ENCODE measurements at places on chromosomes 7 and 10. TPM values are rescaled to one million over a fixed set of nuclear protein-coding genes. Genes with fewer than 3 reads are reported as not detected.

SPOCK2 gene
- 18.7 TPM for total RNA-seq

DMBT1 gene
- 0.21 TPM for total RNA-seq

BICC1 gene
- total RNA-seq, result 19.1 TPM

GPR141 gene
- total RNA-seq, result 0.58 TPM

ZNF248 gene
- total RNA-seq, result 28.2 TPM

MKX gene
- total RNA-seq, result 7.6 TPM

CYP3A4 gene
- not detected for total RNA-seq

SPDYE9 gene
- 0.14 TPM for total RNA-seq

SPDYE8 gene
- not detected for total RNA-seq

GRCh38 chr7:77525231-77525630 is 11.9 kb upstream of the PTPN12 start:
- no peaks in the 10 kb centered on the region for H3K4me1 ChIP-seq
- H3K27me3 ChIP-seq, result no peaks in the 10 kb centered on the region
- no peak for DNase-seq
- no peak overlapping the region for H3K4me3 ChIP-seq
- no peaks in the 10 kb centered on the region for H3K36me3 ChIP-seq

GRCh38 chr10:99290306-99290705 is 38.9 kb upstream of the CNNM1 start:
- no peak for DNase-seq
- H3K27me3 ChIP-seq, result no peaks in the 10 kb centered on the region
- no peak overlapping the region for H3K27ac ChIP-seq
- H3K36me3 ChIP-seq, result no peaks in the 10 kb centered on the region
- H3K4me3 ChIP-seq, result no peak overlapping the region

DNA sequence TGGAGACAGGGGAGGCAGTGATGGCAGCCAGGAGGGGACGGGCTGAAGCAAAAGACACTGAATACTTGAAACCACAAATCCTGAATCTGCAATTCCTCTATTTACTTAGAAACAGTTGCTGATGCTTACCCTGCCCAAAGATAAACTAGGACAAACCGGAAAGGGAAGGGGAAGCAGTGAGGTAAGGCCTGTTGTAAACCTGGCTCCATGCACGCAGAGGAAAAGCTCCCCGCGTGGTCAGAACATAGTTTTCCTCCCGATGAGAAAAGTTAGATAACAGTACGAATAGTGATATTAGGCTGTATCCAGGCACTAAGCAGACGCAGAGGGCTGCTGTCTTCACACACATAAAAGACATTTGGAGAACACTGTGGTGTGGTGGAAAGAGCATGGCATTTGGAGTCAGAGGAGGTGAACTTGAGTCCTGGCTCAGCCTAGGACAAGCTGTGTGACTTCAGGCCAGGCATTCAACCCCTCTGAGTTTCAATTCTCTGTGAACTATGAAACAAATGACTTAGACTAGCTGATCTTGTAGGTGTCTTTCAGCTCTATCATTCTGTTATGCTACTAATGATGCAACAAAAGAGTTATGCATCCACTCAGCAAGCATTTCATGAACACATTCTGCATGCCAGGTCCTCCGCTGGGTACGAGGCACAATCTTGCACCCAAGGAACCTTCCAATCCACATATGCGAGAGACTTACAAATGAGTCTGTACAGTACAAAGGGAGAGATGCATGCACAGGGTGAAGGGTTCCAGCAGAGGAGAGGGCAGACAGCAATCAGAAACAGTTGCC is 80.9 kb downstream of the SORBS1 start:
- peak; percentile 64 for DNase-seq
- no peaks in the 10 kb centered on the region for H3K36me3 ChIP-seq
- peaks cover 9% of the 10 kb centered on the region for H3K4me1 ChIP-seq
- H3K4me3 ChIP-seq, result no peak overlapping the region
- H3K27me3 ChIP-seq, result no peaks in the 10 kb centered on the region

- H3K4me1 ChIP-seq, result no peaks in the 10 kb centered on the region
- no peaks in the 10 kb centered on the region for H3K36me3 ChIP-seq
- no peak overlapping the region for H3K4me3 ChIP-seq
- H3K27ac ChIP-seq, result peak overlapping the region; percentile 45
- H3K27me3 ChIP-seq, result no peaks in the 10 kb centered on the region
- peak; percentile 76 for DNase-seq
These were observed 112.0 kb downstream of the NEURL1 start for GRCh38 chr10:103605359-103606096.

GRCh38 chr7:23396222-23397015 is 73.9 kb downstream of the IGF2BP3 start:
- no peak overlapping the region for H3K4me3 ChIP-seq
- H3K27me3 ChIP-seq, result no peaks in the 10 kb centered on the region
- H3K4me1 ChIP-seq, result no peaks in the 10 kb centered on the region
- no peak for DNase-seq
- no peaks in the 10 kb centered on the region for H3K36me3 ChIP-seq

- H3K4me1 ChIP-seq, result peaks cover 3% of the 10 kb centered on the region
- H3K4me3 ChIP-seq, result no peak overlapping the region
- no peaks in the 10 kb centered on the region for H3K36me3 ChIP-seq
These were observed 63.1 kb downstream of the PYROXD2 start for GRCh38 chr10:98351831-98352402.

GRCh38 chr7:128045766-128046165 is 14.5 kb upstream of the LRRC4 start:
- H3K4me1 ChIP-seq, result no peaks in the 10 kb centered on the region
- no peaks in the 10 kb centered on the region for H3K36me3 ChIP-seq
- H3K4me3 ChIP-seq, result no peak overlapping the region
- no peaks in the 10 kb centered on the region for H3K27me3 ChIP-seq
- no peak for DNase-seq

DNA sequence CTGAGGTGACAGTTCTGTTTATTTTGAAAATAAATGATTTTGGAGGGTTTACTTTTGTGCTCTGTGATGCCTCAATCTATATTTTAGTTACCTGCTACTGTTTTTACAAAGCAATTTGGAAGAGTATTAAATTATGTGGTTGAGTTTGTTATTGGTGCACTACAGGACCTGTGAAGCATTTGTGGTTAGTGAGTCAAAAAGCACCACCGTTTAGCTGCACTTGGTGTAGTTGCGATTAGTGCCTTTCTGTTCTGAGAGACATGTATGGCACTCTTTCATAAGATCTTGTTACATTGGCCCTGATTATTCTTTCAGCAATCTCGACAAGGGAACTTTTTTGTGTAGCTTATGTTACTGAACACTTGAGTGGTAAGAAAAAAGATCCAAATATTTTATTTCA is 132.2 kb downstream of the BBS9 start:
- H3K27me3 ChIP-seq, result no peaks in the 10 kb centered on the region
- no peak for DNase-seq
- H3K4me1 ChIP-seq, result no peaks in the 10 kb centered on the region
- H3K27ac ChIP-seq, result no peak overlapping the region
- no peak overlapping the region for H3K4me3 ChIP-seq

- no peak for DNase-seq
- no peaks in the 10 kb centered on the region for H3K27me3 ChIP-seq
- H3K4me1 ChIP-seq, result no peaks in the 10 kb centered on the region
- H3K27ac ChIP-seq, result no peak overlapping the region
- no peak overlapping the region for H3K4me3 ChIP-seq
These were observed 149.0 kb upstream of the INSYN2A start for GRCh38 chr10:127345231-127345965.

- H3K36me3 ChIP-seq, result no peaks in the 10 kb centered on the region
- H3K27ac ChIP-seq, result no peak overlapping the region
- no peak for DNase-seq
- H3K27me3 ChIP-seq, result no peaks in the 10 kb centered on the region
- no peaks in the 10 kb centered on the region for H3K4me1 ChIP-seq
These were observed 147.8 kb upstream of the TMEM72 start for GRCh38 chr10:44763331-44763730.

GRCh38 chr7:20217193-20217948 is at the start of gene MACC1:
Gene MACC1 (minus strand): TSS chr7:20217384. CDS start chr7:20161862, 55,522 bp downstream.
- no peaks in the 10 kb centered on the region for H3K4me1 ChIP-seq
- no peaks in the 10 kb centered on the region for H3K36me3 ChIP-seq
- no peak within 1 kb of the TSS for H3K4me3 ChIP-seq
- no peaks in the 10 kb centered on the region for H3K27me3 ChIP-seq

GRCh38 chr10:131451407-131452015 is 140.0 kb upstream of the TCERG1L start:
- no peak for DNase-seq
- no peaks in the 10 kb centered on the region for H3K27me3 ChIP-seq
- H3K4me3 ChIP-seq, result no peak overlapping the region
- H3K27ac ChIP-seq, result no peak overlapping the region
- H3K4me1 ChIP-seq, result no peaks in the 10 kb centered on the region

DNA sequence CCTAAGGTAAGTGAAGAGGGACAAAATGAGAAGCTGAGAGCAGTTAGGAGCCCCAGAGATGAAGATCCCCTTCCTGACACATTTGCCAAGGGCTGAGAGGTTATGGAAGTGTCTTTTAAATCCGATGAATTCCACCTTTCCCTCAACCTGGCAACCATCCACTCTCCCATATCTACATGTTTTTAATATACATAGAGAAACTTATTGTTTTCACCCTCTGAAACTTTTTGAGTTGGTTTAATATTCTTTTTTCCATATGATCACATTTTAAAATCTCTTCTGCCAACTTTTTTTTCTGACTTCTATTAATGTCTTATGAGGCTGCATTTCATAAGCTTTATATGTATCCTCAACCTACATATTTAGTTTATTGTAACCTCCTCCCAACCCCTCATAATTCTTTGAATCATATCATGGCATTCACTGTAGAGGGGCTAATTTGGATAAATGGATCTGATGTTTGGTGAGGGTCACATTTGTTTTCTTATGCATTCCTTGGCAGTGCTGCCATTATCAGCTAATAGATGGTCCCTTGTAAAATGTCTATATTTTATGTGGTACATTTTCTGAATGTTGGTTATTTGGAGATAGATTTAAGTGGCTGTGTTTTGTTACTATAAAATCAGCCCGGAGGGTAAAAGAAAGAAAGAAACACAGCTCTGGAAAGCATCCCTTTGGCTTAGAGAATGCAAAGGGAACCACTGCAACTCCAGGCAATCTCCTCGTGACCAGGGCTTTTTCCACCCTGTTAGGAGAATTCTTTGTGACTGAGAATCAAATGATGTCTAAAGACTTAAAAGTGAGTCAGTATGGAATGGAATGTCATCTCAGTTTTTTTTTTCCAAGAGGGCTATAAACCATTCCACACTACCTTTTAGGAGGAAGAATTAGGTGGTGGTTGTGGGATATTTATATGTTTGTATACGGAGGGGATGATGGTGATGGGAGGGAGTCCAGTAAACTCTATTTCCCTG is 334.4 kb downstream of the SUGCT start:
- peak; percentile 33 for DNase-seq
- H3K36me3 ChIP-seq, result no peaks in the 10 kb centered on the region
- H3K4me3 ChIP-seq, result no peak overlapping the region
- H3K27ac ChIP-seq, result no peak overlapping the region

DNA sequence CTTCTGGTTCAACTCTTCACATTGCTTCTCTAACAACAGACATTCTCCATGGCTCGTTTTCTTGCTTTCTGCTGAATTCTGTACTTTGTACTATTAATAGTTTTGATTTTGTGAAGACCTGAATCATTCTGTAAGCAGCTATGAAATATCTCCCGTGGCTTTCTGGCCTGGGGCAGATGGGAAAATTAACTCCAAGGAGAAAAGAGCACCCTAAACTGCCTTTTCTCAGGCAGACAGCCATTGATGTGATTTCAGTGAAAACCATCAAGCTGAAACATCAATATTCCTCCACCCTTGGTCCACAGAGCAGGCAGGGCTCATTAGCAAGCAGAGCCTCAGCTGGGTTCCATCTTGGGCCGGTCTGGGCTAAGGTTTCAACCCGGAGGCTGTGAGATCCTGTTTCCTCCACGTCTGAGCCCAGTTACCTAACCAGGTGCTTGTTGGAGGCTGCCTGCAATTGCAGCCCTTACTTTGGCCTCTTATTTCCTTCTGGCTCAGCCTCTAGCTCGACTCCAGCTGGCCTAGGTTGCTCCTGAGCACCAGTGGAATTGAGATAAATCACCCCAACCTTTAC is 21.1 kb upstream of the EZH2 start:
- no peak overlapping the region for H3K27ac ChIP-seq
- no peak for DNase-seq
- H3K36me3 ChIP-seq, result no peaks in the 10 kb centered on the region
- no peaks in the 10 kb centered on the region for H3K4me1 ChIP-seq
- H3K27me3 ChIP-seq, result no peaks in the 10 kb centered on the region
- H3K4me3 ChIP-seq, result no peak overlapping the region

DNA sequence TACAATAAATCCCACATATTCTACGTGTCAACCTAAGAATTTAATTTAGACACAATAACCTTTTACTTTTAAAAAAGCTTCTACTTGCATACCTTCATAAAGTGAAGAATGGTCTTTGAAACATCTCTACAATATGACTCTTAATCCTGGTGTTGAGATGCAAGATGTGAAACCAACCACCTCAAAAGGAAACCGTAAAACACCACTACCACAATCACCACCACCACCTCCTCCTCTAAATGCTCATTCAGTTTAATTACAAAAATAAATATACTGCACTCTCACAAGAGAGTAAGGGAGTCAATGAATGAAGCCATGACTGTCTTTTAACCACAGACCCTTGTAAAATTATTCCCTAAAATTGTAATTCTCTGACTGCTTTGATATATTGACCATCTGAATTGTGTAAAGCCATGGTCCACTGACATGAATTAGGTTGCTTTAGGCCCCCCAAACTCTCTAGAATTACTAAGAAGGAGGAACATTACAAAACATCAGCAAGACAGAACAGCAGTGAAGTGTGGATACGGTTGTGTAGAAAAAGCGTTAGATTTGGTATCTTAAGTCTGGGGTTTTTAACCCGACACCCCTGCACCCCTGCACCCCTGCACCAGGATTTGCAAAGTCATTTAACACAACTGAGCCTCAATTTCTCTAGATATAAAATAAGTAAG is 171.4 kb downstream of the SFMBT2 start:
- H3K4me3 ChIP-seq, result no peak overlapping the region
- no peaks in the 10 kb centered on the region for H3K36me3 ChIP-seq

GRCh38 chr10:62374862-62375710 is 917 bp downstream of the ZNF365 start:
- H3K4me3 ChIP-seq, result no peak overlapping the region
- H3K27ac ChIP-seq, result no peak overlapping the region
- no peaks in the 10 kb centered on the region for H3K36me3 ChIP-seq
- no peaks in the 10 kb centered on the region for H3K4me1 ChIP-seq
- no peak for DNase-seq
- H3K27me3 ChIP-seq, result no peaks in the 10 kb centered on the region

DNA sequence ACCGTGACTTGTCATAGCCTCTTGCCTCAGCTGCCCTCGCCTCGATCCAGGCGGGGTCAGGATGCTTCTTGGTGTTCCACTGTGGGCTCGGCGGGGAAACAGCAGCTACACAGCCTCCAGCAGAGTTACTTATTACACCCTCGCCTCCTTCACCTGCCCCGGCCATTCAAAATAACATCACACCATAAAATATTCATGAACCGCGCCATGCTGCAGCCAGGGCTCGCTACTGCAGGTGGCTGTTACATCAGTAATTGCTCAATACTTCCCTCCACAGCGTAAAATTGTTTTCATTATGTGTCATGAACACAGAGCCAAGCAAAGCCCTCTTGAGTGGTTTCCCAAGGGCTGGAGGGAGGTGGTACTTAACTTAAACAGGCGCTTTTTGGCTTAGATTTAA is 241.5 kb upstream of the SP8 start:
- no peak overlapping the region for H3K27ac ChIP-seq
- H3K4me3 ChIP-seq, result no peak overlapping the region
- H3K36me3 ChIP-seq, result no peaks in the 10 kb centered on the region
- no peaks in the 10 kb centered on the region for H3K4me1 ChIP-seq
- no peaks in the 10 kb centered on the region for H3K27me3 ChIP-seq

- no peak overlapping the region for H3K27ac ChIP-seq
- H3K27me3 ChIP-seq, result no peaks in the 10 kb centered on the region
- no peaks in the 10 kb centered on the region for H3K36me3 ChIP-seq
These were observed 18.4 kb downstream of the FAM53B start for GRCh38 chr10:124725791-124726190.

GRCh38 chr7:90668992-90669391 is 72.9 kb downstream of the CDK14 start:
- H3K4me3 ChIP-seq, result no peak overlapping the region
- no peak for DNase-seq
- no peaks in the 10 kb centered on the region for H3K27me3 ChIP-seq
- H3K4me1 ChIP-seq, result no peaks in the 10 kb centered on the region
- no peak overlapping the region for H3K27ac ChIP-seq

Data from uterus (tissue), 4 donors.